CD4-positive, alpha-beta T cell treated with Interleukin-10 for 1 hour (primary cell): ENCODE measurements at places on chromosomes 3 and 15.

- DNase-seq = no peak
Measured at GRCh38 chr3:137205394-137206045, 247.7 kb downstream of the IL20RB start.

GRCh38 chr3:68067314-68067713 lies 412.9 kb upstream of the SUCLG2 start:
- no peak for DNase-seq

- no peak for DNase-seq
Measured at GRCh38 chr3:184022323-184022722, 4.6 kb upstream of the ABCC5 start.

GRCh38 chr3:147987549-147987948 lies 578.4 kb downstream of the ZIC1 start:
- DNase-seq = no peak

GRCh38 chr3:197499427-197499826 lies 56.3 kb downstream of the BDH1 start:
- no peak for DNase-seq
